ENCODE measurements at places on chromosomes 7 and 10. TPM values are rescaled to one million over a fixed set of nuclear protein-coding genes. Genes with fewer than 3 reads are reported as not detected.

The CFAP58 gene
- total RNA-seq = 0.85 TPM

The CLEC2L gene
- total RNA-seq = not detected

The ANAPC16 gene
- 54.5 TPM for total RNA-seq

The EVX1 gene
- not detected for total RNA-seq

The STEAP1 gene
- 27.6 TPM for total RNA-seq

The NOC3L gene
- total RNA-seq = 32.9 TPM

The ZDHHC6 gene
- 28.4 TPM for total RNA-seq

The KEL gene
- not detected for total RNA-seq

The EBLN1 gene
- total RNA-seq = not detected

The AKR1C4 gene
- total RNA-seq = not detected

The RBP3 gene
- total RNA-seq = not detected

The UCMA gene
- total RNA-seq = not detected

The C7orf57 gene
- total RNA-seq = not detected

The C10orf67 gene
- not detected for total RNA-seq

The ZNF32 gene
- 34.4 TPM for total RNA-seq

The CDK14 gene
- total RNA-seq = 3.2 TPM

- DNase-seq = peak; percentile 68
Measured at GRCh38 chr7:100157334-100158228, 942 bp downstream of the TRAPPC14 start.

GRCh38 chr10:42979721-42980467 is 97.0 kb upstream of the RET start:
- DNase-seq = no peak

- DNase-seq = no peak
Measured at GRCh38 chr7:46767071-46767470, 814.8 kb downstream of the TNS3 start.

DNA sequence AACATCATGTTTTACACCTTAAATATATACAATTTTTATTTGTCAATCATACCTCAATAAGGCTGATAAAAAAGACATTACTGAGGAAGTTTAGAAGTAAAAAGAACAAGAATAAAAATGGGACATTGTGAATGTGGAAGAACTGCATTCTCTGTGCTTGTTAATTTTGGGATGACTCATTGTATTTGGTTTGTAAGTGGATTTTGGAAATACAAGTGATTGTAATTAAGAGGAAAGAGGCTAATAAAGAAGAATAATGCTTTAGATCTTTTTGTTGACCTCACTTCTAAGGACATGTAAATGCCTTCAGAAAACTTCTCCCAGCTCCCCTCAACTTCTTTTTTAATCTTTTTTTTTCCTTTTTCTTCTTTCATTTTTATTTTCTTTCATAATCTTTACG is 76.0 kb downstream of the HGF start:
- no peak for DNase-seq

DNA sequence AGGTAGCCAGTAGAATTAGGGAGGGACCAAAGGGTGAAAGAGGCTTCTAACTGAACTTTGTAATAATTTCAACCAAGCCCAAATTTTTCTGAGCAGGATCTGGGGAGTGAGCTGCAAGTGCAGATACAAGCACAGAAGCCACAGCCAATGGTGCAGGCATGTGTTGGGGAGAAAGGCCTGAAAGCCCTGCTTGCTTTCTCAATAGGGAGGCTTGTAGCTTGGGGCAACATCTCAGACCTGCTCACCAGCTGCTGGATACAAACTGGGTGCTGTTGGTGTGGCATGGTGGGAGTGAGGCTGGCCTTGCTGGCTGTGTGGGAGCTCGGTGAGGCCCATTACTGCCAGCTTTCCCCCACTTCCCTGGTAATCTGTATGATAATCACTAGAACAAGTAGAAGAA is 688.5 kb upstream of the SEMA3D start:
- DNase-seq = no peak

GRCh38 chr10:121411004-121411403 is 187.2 kb downstream of the FGFR2 start:
- no peak for DNase-seq

DNA sequence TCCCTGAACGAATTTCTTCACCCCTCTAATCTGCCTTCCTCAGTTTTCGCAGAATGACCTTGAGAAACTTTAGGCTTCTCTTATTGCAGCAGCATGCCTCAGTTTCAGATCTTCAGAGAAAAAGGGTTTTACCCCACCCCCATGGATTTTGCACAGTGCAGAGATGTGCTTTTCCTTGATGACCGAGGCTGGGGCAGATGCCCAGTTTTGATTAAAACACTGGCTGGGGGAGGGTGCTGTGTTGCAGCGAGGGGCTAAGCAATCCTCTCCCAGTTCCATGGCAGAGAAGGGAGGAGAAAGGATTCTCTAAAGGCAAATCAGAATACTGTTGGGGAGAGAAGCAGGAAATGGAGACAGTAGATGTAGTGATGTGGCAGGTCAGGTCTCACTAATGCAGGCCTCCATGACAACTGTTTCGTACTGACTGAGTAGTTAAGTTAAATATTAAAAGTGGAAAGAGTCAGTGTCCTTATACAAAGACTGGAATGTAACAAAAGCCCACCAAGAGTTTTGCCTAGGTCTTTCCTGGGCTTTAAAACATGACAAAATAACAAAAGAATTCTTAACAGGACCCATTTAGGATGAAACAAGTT is 50.8 kb upstream of the PDZD8 start:
- DNase-seq = no peak

GRCh38 chr10:33143160-33143728 is 185.2 kb upstream of the ITGB1 start:
- no peak for DNase-seq

GRCh38 chr7:115293628-115294240 is 371.8 kb downstream of the MDFIC start:
- DNase-seq = no peak

GRCh38 chr7:67451306-67451705 is 454.7 kb downstream of the TYW1 start:
- DNase-seq = no peak

DNA sequence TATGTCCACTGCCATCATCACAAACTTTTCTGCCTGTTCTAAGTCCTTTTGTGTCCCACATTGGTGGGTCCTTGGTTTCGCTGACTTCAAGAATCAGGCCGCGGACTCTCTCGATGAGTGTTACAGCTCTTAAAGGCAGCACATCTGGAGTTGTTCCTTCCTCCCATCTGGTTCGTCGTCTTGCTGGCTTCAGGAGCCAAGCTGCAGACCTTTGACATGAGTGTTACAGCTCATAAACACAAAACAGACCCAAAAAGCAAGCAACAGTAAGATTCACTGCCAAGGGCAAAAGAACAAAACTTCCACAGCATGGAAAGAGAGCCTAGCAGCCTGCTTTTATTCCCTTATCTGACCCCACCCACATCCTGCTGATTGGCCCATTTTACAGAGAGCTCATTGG is 30.2 kb downstream of the ASNS start:
- no peak for DNase-seq

- DNase-seq = no peak
Measured at GRCh38 chr10:129881641-129882040, 82.4 kb downstream of the EBF3 start.

DNA sequence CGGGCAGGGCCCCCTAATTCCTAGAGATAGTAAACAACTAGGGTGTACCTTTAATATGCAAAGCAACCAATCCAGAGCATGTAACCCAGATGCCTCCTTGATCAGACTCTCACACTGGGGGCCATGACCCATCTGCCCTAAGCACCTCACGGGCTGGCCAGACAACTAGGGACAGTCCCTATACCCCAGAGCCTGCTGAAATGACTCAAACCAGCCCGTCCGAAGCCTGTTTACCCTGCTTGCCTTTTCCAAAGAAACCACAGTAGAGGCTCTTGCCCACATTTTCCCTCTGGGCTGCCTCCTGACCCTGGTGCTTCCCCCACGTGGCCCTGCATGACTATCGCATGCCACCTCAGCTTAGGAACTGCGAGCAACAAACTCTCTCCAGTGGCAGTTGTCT is 46.2 kb downstream of the RGS10 start:
- DNase-seq = no peak

GRCh38 chr10:117761695-117762094 is 219.1 kb downstream of the EMX2 start:
- DNase-seq = no peak

GRCh38 chr10:43644252-43644651 is 4.4 kb downstream of the ZNF32 start:
- peak; percentile 20 for DNase-seq

- DNase-seq = no peak
Measured at GRCh38 chr7:96085953-96086352, 235.9 kb downstream of the SLC25A13 start.

- DNase-seq = no peak
Measured at GRCh38 chr7:14420768-14421167, 431.3 kb upstream of the ETV1 start.
